ENCODE measurements at places on chromosomes 11 and 22. TPM values are rescaled to one million over a fixed set of nuclear protein-coding genes. Genes with fewer than 3 reads are reported as not detected.

MFRP gene
- total RNA-seq = not detected

GRK3 gene
- 60.7 TPM for total RNA-seq

ZNRF3 gene
- total RNA-seq = 7.3 TPM

POU2AF2 gene
- not detected for total RNA-seq

CABP4 gene
- total RNA-seq = not detected

FADS1 gene
- total RNA-seq = 81.9 TPM

MOGAT2 gene
- not detected for total RNA-seq

UBASH3B gene
- total RNA-seq = 24.1 TPM

GPR83 gene
- total RNA-seq = 1.2 TPM

All from frontal cortex (tissue), 4 donors.